ENCODE measurements at places on chromosomes 7 and 10.

DNA sequence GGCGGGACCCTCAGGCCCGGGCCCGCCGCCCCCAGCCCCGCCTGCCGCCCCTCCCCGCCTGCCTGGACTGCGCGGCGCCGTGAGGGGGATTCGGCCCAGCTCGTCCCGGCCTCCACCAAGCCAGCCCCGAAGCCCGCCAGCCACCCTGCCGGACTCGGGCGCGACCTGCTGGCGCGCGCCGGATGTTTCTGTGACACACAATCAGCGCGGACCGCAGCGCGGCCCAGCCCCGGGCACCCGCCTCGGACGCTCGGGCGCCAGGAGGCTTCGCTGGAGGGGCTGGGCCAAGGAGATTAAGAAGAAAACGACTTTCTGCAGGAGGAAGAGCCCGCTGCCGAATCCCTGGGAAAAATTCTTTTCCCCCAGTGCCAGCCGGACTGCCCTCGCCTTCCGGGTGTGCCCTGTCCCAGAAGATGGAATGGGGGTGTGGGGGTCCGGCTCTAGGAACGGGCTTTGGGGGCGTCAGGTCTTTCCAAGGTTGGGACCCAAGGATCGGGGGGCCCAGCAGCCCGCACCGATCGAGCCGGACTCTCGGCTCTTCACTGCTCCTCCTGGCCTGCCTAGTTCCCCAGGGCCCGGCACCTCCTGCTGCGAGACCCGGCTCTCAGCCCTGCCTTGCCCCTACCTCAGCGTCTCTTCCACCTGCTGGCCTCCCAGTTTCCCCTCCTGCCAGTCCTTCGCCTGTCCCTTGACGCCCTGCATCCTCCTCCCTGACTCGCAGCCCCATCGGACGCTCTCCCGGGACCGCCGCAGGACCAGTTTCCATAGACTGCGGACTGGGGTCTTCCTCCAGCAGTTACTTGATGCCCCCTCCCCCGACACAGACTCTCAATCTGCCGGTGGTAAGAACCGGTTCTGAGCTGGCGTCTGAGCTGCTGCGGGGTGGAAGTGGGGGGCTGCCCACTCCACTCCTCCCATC, 82.7 kb downstream of the PAX2 start:
- no peak for DNase-seq

GRCh38 chr7:123120286-123120685, 79.5 kb downstream of the SLC13A1 start:
- no peak for DNase-seq

DNA sequence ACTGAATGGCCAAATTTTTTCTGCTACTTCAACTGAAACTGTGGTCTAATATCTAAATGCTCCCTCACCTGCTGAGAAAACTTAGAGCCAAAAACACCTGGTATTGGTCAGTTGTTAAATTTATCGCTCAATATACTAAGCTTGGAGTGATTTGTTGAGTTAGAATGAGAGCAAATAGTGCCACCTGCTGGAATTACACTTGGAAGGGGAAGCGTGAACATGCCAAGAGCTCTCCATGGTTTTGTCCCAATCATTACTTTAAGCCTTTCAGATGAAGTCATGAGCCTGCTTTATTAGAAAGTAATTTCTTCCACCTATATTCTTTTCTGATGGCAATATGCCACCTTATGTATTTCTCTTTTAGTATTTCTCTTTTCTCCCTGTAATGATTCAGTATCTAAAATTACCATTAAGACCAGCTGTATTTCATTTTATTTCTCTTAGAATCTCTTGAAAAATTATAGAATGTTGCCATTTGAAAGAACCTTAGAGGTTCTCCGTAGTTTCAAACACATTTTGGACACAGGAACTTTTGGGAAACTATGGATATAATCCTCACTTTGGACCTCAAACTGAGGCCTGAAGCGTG, 447.8 kb upstream of the C7orf33 start:
- peak; percentile 8 for DNase-seq

DNA sequence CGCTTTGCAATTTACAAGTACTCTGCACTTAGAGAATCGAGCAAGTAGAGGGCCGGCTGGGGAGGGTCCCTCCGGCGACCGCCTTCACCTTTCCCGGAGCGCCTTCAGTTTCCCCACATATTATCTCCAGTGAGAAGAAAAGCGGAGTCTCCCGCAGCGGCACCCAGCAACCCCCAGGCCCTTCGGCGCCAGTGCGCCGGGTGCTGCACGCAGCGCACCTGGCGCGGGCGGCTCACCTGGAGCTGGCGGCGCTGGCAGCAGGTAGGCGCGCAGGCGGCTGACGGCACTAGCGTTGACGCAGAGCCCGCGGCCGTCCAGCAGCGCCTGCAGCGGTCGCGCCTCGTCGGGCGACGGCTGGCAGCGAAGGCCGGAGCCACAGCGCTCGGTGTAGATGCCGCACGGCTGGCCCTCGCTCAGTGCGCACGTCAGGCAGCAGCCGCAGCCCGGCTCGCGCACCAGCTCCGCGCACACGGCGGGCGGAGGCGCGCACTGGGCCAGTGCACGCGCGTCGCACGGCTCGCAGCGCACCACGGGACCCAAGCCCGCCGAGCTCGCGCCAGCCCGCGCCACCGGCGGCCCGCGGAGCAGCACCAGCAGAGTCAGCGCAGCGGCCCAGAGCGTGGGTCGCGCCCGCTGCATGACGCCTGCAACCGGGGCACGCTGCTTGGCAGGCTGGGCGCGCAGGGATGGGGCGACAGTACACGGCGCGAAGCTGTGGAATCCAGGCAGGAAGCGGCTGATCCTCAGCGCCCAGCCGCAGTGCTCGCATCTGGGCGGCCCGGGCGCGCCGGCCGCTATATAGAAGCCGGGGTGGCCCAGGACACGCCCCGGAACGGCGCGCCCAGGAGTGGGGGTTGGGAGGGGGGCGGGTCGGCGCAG, at the start of gene IGFBP3:
Gene IGFBP3, minus strand, starts transcription at position 771 of the 879 bp plus-strand sequence. Its CDS starts 132 bp downstream, at position 639.
- no peak for DNase-seq

DNA sequence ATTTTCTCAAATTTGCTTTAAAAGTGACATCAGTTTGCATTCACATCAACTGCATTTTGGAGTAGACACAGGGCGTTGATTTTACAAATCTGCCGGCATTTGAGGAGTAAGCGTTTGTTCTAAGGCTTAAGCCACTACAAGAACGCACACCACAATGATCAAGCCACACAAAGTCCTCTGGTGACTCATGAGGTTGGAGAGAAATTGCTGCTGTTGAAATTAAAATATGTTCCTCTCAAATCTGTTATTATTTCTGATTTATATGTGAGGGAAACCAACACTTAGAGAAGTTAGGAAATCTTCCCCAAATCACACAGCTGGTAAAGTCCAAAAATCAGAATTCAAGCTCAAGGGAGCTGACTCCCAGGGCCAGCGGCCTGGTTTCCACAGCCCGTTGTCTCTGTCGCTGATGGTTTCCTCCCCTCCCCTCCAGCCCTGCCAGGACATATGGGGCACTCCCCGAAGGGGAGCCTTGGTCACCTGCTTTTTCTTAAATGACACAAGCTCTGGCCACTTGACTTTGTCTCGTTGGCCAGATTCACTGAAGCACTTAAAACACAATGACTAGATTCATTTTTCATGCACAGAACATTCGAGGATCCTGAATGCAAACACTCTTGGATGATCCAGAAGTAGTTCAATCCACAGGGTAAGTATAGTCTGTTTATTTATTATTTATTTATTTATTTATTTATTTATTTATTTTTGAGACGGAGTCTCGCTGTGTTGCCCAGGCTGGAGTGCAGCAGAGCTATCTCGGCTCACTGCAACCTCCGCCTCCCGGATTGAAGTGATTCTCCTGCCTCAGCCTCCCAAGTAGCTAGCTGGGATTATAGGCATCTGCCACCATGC, 29.2 kb upstream of the KLF6 start:
- no peak for DNase-seq

DNA sequence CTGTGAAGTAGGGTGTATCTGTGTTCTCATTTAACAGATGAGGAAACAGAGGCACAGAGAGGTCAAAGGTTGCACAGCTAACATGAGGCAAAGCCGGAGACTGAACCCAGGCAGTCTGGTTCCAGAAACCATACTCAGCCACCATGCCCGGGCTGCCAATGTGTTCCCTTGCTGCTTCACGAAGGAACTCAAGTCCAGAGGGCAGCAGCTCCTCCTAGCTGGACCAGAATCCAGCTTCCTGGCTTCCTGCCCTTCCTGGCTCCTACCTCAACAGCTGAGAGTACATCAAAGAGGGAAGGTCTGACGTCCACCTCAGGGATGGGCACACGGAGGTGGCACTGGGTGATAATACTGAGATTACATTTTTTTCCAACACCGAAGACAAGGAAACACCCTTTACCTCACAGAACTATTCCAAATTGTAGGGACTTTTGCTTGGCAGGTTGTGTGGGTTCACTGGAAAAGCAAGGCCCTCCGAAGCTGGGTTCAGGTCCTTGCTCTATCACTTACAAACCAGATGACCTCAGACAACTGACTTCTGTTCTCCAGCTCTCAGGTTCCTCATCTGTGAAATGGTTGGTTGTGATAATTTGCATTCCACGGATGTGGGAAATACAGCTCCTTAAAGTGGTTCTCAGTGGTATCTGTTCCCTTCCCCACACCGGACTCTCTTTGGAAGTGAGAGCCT, 154.1 kb upstream of the ZMIZ1 start:
- no peak for DNase-seq

GRCh38 chr7:82701949-82702348, 258.4 kb upstream of the CACNA2D1 start:
- DNase-seq, result no peak
